ENCODE measurements at places on chromosomes 7 and 10. TPM values are rescaled to one million over a fixed set of nuclear protein-coding genes. Genes with fewer than 3 reads are reported as not detected.

PSMA2 gene
- total RNA-seq: 54.0 TPM

ICA1 gene
- total RNA-seq: 60.7 TPM

- no peak for DNase-seq
- peaks cover 10% of the 10 kb centered on the region for H3K4me1 ChIP-seq
- no peaks in the 10 kb centered on the region for H3K27me3 ChIP-seq
- H3K27ac ChIP-seq: no peak overlapping the region
- H3K4me3 ChIP-seq: no peak overlapping the region
- no peaks in the 10 kb centered on the region for H3K36me3 ChIP-seq
Observed at GRCh38 chr7:75621124-75621523, 117.6 kb downstream of the HIP1 start.

DNA sequence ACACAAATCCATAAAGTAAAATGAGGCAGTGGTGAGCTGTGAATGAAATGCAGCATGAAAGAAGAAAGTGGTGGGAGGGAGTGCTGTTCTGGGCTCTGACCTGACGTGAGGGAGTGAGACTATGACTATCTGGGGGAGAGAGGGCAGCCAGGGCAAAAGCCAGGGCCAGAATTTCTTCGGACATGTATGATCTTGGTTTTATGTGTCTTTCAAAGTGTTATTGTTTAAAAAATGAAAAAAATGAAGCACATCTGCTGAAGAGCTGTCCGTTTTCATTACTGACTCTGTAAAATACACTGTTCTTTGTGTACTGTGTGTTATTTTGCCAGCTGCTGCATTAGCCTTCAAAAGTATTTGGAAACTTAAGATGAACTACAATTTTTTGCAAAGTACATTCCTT, 70.2 kb upstream of the KLF14 start:
- no peak overlapping the region for H3K4me3 ChIP-seq
- H3K36me3 ChIP-seq: no peaks in the 10 kb centered on the region
- no peaks in the 10 kb centered on the region for H3K4me1 ChIP-seq
- no peak overlapping the region for H3K27ac ChIP-seq

GRCh38 chr7:209906-210305, 17.5 kb downstream of the FAM20C start:
- DNase-seq: no peak
- H3K4me3 ChIP-seq: no peak overlapping the region
- H3K4me1 ChIP-seq: no peaks in the 10 kb centered on the region
- no peak overlapping the region for H3K27ac ChIP-seq
- no peaks in the 10 kb centered on the region for H3K36me3 ChIP-seq

DNA sequence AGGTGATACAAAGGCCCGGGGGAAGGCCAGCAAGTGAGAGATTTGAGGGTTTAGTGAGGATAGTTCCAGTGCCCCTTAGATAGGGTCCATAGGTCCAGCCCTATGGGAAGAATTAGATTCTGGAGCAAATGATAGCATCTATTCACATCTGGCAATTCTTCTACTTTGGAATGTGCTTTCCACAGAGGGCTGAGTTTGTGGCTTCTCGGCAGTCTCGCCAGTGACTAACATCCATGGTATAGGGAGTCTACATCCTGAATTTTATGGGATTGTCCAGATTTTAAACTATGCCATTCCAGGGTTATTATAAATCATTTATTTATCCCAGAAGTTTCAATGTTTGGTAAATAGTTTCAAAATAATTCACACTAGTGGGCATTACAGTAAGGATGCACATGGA, 207.3 kb upstream of the ADO start:
- no peaks in the 10 kb centered on the region for H3K4me1 ChIP-seq
- H3K27me3 ChIP-seq: no peaks in the 10 kb centered on the region
- H3K27ac ChIP-seq: no peak overlapping the region
- H3K36me3 ChIP-seq: no peaks in the 10 kb centered on the region
- H3K4me3 ChIP-seq: no peak overlapping the region
- DNase-seq: peak; percentile 53

GRCh38 chr7:116446212-116446855, 53.2 kb upstream of the CAV2 start:
- H3K27me3 ChIP-seq: no peaks in the 10 kb centered on the region
- no peaks in the 10 kb centered on the region for H3K36me3 ChIP-seq
- H3K4me3 ChIP-seq: no peak overlapping the region
- peaks cover 5% of the 10 kb centered on the region for H3K4me1 ChIP-seq

GRCh38 chr7:127910670-127911069, 120.6 kb downstream of the LRRC4 start:
- H3K27me3 ChIP-seq: no peaks in the 10 kb centered on the region
- no peaks in the 10 kb centered on the region for H3K36me3 ChIP-seq
- H3K4me3 ChIP-seq: no peak overlapping the region
- peaks cover 16% of the 10 kb centered on the region for H3K4me1 ChIP-seq
- DNase-seq: no peak

GRCh38 chr7:139328375-139328774, 12.8 kb upstream of the FMC1 start:
- no peaks in the 10 kb centered on the region for H3K36me3 ChIP-seq
- no peak overlapping the region for H3K4me3 ChIP-seq
- H3K4me1 ChIP-seq: no peaks in the 10 kb centered on the region
- no peak overlapping the region for H3K27ac ChIP-seq
- peak; percentile 78 for DNase-seq

- H3K4me3 ChIP-seq: no peak overlapping the region
- no peak overlapping the region for H3K27ac ChIP-seq
Observed at GRCh38 chr10:103888113-103888841, 29.7 kb downstream of the STN1 start.

PIK3AP1 gene
- total RNA-seq: 2.0 TPM

ACHE gene
- 25.6 TPM for total RNA-seq

WIPF3 gene
- total RNA-seq: 1.3 TPM

DNA sequence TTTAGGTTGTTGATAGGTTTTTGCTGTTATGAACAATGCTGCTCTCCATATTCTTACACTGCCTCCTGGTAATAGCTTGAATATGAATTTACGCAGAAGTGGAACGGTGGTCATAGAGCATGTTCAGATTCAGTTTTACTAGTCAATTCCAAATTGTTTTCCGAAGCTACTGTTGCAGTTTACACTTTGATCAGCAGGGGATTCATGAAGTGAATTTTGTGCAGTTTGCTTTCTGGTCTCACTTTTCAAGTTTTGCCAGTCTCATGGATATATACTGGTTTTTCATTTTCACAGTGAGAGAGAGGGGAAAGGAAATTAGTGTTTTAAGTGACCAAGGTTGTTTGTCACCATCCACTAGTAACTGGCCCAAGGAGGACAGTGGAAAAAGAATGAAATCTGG, 171.3 kb downstream of the PRKCQ start:
- H3K4me3 ChIP-seq: no peak overlapping the region
- H3K27ac ChIP-seq: no peak overlapping the region
- no peaks in the 10 kb centered on the region for H3K27me3 ChIP-seq
- DNase-seq: no peak

PGAM2 gene
- total RNA-seq: 129 TPM

DNA sequence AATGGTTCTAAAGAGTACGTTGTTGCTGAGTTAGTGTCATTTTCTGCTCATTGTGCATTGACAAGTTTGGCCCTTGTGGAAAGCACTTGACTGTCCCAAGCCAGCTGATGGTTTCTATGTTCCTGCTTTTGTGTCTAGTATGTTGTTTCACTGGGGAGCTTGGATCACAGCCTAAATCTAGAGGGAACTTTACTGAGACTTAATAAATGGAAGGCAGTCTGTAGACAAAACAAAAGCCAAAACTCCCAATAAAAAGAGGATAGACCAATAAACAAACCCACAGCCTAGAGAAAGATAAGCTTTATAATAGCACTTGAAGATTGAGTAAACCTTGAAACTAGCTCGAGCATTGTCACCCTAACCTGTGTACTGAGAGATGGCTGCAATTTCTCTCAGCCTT, 196.8 kb downstream of the ADRA2A start:
- no peak overlapping the region for H3K27ac ChIP-seq
- H3K4me3 ChIP-seq: no peak overlapping the region
- no peak for DNase-seq
- H3K4me1 ChIP-seq: no peaks in the 10 kb centered on the region
- H3K36me3 ChIP-seq: no peaks in the 10 kb centered on the region
- no peaks in the 10 kb centered on the region for H3K27me3 ChIP-seq

PRLHR gene
- total RNA-seq: not detected

GRCh38 chr10:21174715-21175495, 277.8 kb upstream of the NEBL start:
- H3K4me1 ChIP-seq: no peaks in the 10 kb centered on the region
- peak overlapping the region; percentile 78 for H3K4me3 ChIP-seq
- no peaks in the 10 kb centered on the region for H3K36me3 ChIP-seq
- H3K27me3 ChIP-seq: peaks cover 19% of the 10 kb centered on the region
- no peak for DNase-seq

SND1 gene
- 172 TPM for total RNA-seq

SUV39H2 gene
- 6.9 TPM for total RNA-seq

CRTAC1 gene
- 3.1 TPM for total RNA-seq

GRCh38 chr10:25017154-25017590, 760 bp downstream of the THNSL1 start:
- peak overlapping the region; percentile 91 for H3K27ac ChIP-seq
- peak; percentile 23 for DNase-seq
- H3K4me3 ChIP-seq: peak overlapping the region; percentile 43
- H3K27me3 ChIP-seq: no peaks in the 10 kb centered on the region

DNA sequence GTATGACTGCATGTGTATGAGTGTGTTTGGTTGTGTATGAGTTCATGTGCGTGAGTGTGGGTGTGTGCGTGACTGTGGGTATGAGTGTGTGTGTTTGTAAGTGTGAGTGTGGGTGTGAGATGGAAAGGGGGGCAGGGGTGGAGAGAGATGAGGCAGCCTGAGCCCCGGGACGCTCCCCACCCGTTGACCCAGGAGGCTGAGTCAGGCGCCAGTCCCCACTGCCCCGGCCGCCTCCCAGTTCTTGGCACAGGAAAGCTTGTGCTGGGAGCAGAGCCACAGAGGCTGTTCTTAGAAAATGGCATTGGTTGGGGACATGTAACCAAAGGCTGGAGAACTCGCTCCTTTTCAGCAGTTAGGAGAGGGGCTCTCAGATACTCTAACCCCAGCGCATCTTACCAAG, 27.8 kb upstream of the NUB1 start:
- H3K36me3 ChIP-seq: no peaks in the 10 kb centered on the region
- DNase-seq: no peak
- H3K27ac ChIP-seq: no peak overlapping the region

Data from cardiac muscle cell (in vitro differentiated cells and primary cell).